ENCODE measurements at places on chromosomes 12 and 14. TPM values are rescaled to one million over a fixed set of nuclear protein-coding genes. Genes with fewer than 3 reads are reported as not detected.

The POLE gene
- 34.1 TPM for total RNA-seq

The TMBIM4 gene
- 134 TPM for total RNA-seq

- no peak overlapping the region for H3K4me3 ChIP-seq
- H3K4me1 ChIP-seq: peaks cover 23% of the 10 kb centered on the region
- H3K36me3 ChIP-seq: peaks cover 26% of the 10 kb centered on the region
- no peak overlapping the region for H3K27ac ChIP-seq
These were observed 4.1 kb upstream of the CS start for GRCh38 chr12:56304276-56304675.

DNA sequence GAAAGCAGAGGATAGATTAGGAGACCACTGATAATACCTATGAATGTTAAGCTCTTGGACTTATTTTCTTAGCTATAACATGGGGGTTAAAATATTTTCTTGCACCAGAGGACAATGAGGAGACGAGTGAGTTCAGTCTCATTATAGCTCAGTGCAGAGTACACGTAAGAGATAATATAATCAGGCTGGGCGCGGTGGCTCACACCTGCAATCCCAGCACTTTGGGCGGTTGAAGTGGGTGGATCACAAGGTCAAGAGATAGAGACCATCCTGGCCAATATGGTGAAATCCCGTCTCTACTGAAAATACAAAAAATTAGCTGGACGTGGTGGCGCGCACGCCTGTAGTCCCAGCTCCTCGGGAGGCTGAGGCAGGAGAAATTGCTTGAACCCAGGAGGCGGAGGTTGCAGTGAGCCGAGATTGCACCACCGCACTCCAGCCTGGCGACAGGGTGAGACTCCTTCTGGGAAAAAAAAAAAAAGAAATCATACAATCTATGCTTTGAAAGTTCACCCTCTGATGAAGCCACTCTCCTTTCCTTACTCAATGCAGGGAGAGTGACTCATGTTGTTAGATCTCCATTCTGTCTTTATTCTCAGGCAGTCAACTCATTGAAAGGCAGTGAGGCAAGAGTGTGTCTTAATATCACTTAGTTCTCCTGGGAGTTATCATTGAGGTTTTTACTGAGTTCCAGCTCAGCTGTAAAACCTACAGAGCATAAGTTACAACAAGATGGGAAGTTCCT, 134.2 kb downstream of the SYNE2 start:
- peaks cover 41% of the 10 kb centered on the region for H3K36me3 ChIP-seq
- no peaks in the 10 kb centered on the region for H3K4me1 ChIP-seq
- no peak overlapping the region for H3K4me3 ChIP-seq
- no peaks in the 10 kb centered on the region for H3K27me3 ChIP-seq
- H3K27ac ChIP-seq: no peak overlapping the region
